WTC11 (cell line): ENCODE measurements at places on chromosomes 5 and 9.

DNA sequence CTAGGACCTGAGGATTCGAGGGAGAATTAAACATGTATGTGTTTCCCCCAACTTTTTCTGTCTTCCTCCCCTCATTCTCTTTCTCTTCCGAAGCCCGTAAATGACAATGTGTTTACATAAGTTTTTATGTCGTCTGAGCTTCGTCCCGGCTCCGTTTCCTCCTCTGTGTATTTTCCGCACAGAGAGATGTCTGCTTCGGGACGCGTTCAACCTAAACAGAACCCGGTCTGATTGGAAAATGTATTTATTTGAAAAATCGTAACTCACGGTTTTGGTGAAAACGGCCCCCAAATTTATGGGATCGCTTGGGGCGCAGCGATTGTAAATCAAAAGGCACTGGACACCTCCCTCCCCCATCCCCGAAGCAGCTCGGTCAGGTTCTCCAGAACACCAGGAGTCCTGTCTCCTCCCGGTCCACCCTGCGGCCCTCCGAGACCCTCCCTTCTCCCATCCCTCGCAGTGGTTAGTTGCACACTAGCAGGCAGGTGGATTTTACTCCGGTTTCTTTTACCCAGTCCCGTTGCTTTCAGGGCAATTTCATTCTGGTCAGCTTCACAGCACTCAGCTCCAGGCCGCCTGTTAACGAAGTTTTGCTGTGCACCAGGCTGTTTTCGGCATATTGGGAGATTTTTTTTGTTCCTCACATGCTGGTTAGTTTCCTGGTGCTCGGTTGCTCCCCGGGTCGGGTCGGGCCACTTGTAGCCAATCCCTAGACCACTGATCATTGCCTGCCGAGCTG is 5.8 kb upstream of the HAND1 start:
- peak; percentile 51 for DNase-seq

GRCh38 chr9:84655447-84655846 is 14.1 kb upstream of the NTRK2 start:
- DNase-seq, result no peak

DNA sequence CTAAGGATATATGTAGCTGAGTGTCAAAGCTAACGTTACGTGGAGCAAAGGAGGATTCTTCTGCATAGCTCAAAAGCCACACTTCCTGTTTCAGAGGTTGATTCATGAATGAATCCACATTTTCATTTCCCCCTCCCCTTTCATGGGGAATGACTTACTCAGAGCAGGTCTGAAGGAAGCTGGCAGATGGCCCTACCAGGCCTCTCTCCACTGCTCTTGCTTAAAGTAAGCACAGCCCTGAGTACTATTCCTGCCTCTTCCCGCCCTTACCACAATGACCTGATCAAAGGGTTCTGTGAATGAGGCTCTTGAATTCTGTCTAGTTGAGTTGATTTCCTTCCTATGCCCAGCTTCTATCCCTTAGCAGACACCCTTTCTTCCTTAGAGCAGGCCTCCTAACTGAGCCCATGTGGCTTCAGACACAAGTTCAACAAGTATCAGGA is 6.3 kb downstream of the IGIP start:
- no peak for DNase-seq

DNA sequence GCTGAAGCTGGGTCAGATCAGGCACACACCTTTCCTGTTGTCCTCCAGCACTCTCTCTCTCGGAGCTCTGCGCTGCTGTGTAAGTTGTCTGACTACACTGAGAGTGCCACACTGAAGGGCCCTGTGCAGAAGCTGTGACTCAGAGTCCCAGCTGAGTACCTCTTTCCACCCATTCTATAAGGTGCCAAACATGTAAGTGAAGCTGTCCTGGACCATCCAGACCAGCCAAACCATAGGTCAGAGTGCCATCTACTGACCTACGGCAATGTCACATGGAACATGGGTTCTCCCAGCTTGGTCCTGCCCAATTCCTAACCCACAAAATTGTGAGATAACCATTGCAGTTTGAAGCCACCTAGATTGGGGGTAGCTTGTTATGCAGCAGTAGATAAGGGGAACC is 68.2 kb downstream of the ADCY2 start:
- no peak for DNase-seq

GRCh38 chr5:128854931-128855330 is 110.4 kb upstream of the SLC27A6 start:
- no peak for DNase-seq

DNA sequence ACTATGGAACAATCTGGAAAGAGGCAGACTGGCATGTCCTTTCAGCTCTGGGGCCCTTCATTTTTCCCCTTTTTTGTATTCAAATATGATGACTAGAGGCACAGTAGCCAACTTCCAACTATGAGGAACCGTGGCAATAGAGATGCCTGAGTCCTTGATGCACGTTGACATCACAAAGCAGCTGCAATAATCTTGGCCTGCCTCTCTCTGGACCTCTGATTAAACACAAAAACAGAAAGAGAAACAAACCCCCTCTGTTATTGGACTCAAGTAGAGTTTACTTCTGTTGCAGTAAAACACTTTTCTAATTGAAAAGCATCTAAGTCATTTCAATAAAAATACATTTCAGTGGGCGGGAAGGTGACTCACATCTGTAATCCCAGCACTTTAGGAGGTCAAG is 122.2 kb upstream of the GRAMD2B start:
- DNase-seq, result no peak

DNA sequence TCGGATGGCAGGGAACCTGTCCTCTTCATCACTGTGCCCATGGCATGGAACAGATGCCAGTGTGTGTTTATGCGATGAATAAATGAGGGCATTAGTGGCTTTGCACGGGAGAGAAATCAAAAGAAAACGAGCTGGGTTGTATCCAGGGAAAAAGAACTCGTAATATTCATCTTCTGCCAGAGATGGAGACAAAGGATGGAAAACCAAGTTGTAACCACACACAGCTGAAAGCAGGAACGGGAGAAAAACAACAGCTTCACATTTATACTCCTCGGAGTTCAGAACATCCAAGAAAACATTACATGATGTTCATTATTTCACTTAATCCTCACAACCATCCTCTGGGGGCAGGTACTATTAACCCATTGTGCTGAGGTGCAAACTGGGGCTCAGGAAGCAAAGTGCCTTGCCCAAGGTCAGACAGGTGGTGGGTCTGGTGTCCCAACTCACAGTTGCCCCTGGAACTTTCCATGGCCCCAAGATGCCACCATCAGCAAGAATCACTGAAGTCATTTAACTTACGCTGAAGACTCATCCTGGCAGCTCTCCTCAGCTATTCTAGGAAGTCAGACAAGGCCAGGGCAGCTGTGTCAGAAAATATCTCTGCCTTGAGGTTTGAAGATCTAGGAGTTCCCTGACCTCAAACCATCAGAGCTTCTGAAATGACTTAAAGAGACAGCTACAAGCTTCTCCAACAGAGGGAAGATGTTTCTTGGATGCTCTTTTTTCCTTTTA is 250.4 kb downstream of the NSG2 start:
- DNase-seq, result no peak

- DNase-seq, result no peak
Measured at GRCh38 chr9:126375386-126375785, 48.8 kb downstream of the MVB12B start.

GRCh38 chr9:38263532-38263931 is 129.0 kb upstream of the ALDH1B1 start:
- DNase-seq, result no peak

DNA sequence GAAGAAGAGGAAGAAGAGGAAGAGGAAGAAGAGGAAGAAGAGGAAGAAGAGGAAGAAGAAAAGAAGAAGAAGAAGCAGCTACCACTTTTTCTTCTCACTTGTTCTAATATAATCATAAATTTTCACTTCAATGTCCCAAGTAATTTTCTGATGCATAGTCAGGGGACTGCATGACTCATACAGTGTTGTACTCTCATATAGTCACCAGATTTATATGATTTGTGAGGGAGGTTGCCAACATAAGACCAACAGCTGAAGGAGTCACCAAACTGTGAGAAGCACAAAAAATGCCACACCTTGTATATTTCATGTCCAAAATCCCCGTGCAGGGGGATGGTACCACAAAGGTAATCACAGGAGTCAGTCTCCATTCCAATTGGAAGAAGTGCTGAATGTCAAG is 32.7 kb upstream of the DMRTA1 start:
- DNase-seq, result no peak

- no peak for DNase-seq
Measured at GRCh38 chr9:69583645-69584234, 88.4 kb downstream of the APBA1 start.

- DNase-seq, result no peak
Measured at GRCh38 chr5:107546719-107547118, 124.0 kb downstream of the EFNA5 start.

DNA sequence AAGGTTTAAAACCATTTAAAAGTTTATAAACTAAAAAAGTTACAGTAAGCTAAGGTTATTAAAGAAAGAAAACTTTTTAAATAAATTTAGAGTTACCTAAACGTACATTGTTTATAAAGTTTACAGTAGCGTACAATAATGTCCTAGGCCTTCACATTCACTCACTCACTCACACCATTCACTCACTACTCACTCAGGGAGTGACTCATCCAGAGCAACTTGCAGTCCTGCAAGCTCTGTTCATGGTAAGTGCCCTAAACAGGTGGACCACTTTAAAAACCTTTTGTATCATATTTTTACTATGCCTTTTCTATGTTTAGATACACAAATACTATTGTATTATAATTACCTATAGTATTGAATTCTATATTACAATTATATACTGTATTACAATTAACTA is 190.8 kb upstream of the RASA1 start:
- no peak for DNase-seq

DNA sequence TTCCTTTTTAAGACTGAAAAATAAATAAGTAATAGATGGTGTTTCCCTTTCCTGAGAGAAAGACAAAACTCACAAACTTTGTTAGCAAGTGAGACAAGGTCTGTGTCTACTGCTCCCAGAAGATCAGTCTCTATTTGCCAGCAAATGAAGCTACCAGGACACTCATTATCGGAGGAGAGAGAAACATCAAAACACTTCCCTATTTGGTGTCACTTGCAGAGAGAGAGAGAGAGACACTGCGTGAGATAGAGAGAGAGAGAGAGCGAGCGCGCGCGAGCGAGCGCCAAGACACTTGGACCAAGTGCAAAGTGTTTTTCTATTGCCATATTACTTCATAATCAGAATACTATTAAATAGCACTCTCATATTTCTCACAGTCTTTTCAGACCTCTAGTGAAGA is 142.7 kb downstream of the KCNN2 start:
- no peak for DNase-seq

GRCh38 chr5:77518304-77518703 is 26.2 kb upstream of the WDR41 start:
- DNase-seq, result no peak

- DNase-seq, result no peak
Measured at GRCh38 chr9:91047529-91047928, 245.9 kb downstream of the SYK start.

DNA sequence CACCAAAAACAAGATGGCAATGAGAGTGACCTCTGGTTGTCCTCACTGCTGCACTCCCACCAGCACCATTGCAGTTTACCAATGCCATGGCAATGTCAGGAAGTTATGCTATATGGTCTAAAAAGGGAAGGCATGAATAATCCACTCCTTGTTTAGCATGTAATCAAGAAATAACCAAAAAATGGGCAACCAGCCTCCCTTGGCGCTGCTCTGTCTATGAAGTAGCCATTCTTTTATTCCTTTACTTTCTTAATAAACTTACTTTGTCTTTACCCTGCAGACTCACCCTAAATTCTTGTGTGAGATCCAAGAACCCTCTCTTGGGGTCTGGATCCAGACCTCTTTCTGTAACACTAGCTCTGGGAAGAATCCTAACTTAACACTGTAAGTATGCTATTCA is 127.4 kb upstream of the IFNE start:
- no peak for DNase-seq

- no peak for DNase-seq
Measured at GRCh38 chr5:161376034-161376433, 170.5 kb downstream of the GABRB2 start.
